ENCODE measurements at places on chromosomes 12 and 14.

DNA sequence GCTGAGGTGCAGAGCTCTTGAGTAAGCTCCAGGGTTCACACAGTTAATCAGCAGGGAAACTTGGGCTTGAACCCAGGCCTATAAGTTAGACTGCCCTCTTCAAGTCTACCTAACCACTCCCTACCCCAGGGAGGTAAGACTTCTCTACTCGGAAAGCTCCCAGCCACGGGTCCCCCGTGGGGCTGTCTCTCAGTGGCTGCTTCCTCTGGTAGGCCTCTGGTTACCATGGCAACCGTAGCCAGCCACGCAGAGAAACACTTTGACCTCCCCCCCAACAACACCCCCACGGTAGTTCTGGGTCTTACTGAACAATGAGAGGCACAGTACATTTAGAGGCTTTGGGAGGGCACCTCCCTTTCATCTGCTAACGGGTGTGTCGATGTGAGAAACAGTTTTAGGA lies 245.2 kb downstream of the AACS start:
- DNase-seq, result no peak

DNA sequence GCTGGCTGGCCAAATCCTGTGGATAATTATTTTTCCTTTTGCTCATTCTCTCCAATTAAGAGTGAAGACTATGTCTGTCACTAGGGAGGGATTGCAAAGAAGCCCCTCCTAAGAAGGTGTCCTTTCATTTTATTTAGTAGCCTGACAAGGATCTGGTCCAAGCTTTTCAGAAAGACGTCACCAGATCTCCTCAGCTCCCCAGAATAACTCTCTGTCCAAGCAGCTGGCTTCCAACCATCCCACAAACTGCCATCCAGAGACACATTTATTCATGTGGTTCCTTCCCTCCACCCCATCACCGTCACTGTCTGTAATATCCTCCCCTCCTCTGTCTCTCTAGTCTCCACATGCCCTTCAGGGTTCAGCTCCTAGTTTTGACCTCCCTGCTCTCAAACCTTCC lies 69.9 kb downstream of the PPM1H start:
- no peak for DNase-seq

GRCh38 chr12:14775636-14775980 lies 27.7 kb downstream of the WBP11 start:
- peak; percentile 42 for DNase-seq

DNA sequence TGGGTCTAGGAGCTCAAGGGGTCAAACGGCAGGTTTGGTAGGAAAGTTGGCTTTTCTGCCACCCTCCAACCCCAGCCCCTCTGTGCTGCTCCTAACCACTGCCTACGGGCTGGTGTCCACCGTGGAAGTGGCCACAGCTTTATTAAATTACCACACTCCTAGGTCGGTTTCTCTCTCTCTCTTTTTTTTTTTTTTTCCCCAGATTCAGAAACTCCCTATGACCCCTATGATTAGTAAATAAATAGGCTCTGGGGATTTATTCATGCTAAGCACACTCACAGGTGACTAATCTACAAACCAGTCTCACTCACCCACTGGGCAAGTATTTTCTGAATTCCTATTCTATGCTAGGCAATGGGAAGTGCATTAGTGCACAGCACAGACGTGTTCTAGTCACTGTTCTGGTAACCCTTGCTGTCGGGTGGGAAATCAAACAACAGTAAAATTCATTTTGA lies 8.7 kb upstream of the DDX47 start:
- DNase-seq, result peak; percentile 95

DNA sequence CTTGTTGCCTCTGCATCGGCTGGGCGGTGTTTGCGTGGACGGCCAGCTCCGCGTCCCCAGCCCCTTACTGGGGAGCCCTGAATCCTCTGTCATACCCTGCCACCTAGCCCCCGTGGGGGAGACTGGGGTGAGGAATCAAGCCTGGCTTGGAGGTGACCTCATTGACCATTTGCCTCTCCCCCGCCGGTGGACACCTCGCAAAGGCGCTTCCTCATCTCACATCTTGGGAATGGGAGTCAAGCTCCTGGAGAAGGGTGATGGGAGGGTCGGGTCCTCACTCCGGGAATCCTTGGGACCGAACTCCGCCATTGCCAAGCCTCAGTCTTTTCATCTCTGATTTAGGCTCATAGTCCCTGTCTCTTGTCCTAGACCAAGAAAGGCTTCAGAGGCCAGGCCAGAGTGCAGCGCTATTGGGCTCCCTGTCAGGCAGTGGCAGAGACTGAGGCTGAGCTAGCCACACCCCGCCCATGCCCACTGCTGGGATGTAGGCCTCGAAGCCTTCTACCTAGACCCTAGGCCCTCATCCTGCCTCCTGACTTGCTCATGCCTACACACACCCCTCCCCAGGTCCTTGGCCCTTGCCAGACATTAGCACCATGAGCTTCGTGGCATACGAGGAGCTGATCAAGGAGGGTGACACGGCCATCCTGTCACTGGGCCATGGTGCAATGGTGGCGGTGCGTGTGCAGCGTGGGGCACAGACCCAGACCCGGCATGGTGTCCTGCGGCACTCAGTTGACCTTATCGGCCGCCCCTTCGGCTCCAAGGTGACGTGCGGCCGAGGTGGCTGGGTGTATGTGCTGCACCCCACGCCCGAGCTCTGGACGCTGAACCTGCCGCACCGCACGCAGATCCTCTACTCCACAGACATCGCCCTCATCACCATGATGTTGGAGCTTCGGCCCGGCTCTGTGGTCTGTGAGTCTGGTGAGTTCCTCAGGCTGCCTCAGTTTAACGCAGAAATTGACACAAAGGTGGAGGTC lies 678 bp downstream of the TRMT61A start:
- DNase-seq, result peak; percentile 42

- no peak for DNase-seq
These were observed 531.4 kb upstream of the LMO3 start for GRCh38 chr12:17137396-17137795.

- no peak for DNase-seq
These were observed 39.9 kb downstream of the TMEM132D start for GRCh38 chr12:129863938-129864337.

DNA sequence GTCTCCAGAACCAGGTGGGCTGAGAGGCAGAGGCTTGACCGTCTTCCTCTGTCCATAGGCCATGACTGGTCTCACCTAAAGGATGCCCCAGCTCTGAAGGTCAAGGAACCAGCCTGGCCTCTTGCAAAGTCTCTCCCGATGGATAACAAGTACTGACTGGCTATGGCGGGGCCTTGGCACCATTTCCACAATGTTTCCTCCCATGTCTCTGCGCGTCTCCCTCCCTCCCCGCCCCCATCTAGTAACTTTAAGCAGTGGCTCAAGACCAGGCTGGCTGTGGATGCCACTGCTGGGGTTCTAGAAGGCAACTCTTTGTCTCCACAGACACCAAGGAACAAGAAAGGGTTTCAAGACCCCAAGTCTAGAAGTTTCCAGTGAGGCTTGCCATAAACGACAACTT lies 275.5 kb downstream of the DPF3 start:
- DNase-seq, result no peak

- no peak for DNase-seq
These were observed 46.0 kb upstream of the GNPNAT1 start for GRCh38 chr14:52837451-52837850.

- no peak for DNase-seq
These were observed 50.1 kb downstream of the CCDC88C start for GRCh38 chr14:91367173-91368171.

DNA sequence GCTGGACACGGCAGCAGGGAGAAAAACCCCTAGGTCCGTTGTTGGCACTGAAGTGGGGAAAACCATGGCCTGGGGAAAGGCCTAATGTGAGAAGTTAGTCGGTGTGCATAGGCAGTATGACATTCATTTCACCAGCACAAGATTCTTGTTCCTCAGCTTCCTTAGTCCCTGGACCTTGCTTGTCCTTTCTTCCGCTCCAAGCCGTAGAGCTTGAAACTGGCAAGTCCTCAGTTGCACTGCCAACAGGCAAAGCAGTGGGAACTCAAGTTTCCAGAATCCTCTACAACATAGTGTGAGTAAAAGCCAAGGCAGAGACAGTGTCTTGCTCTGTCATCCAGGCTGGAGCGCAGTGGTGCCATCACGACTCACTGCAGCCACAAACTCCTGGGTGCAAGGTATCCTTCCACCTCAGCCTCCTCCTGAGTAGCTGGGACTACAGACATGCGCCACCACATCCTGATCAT lies 138.5 kb upstream of the AMIGO2 start:
- DNase-seq, result no peak

DNA sequence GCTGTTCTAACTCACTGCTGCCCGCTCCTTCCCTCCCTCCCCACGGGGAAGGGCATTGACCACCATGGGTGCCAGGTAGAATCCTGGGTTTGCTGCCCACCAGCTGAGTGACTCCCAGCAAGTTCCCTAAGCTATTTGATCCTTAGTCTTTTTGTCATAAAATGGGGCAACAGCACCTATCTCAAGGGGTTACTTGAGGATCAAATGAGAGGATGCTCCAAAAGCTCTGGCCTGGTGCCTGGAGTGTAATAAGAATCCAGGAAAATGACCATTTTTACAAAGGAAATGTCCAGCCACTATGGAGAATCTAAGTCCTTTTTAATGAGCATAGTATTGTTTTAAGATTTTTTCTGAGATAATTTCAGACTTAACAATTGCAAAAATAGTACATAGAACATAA lies 61.4 kb upstream of the CMKLR1 start:
- no peak for DNase-seq

- no peak for DNase-seq
These were observed 57.5 kb upstream of the C14orf180 start for GRCh38 chr14:104521816-104522745.

- peak; percentile 46 for DNase-seq
These were observed 574 bp upstream of the FANCM start for GRCh38 chr14:45135156-45135555.

GRCh38 chr14:88975043-88975830 lies 150.8 kb downstream of the TTC8 start:
- no peak for DNase-seq

DNA sequence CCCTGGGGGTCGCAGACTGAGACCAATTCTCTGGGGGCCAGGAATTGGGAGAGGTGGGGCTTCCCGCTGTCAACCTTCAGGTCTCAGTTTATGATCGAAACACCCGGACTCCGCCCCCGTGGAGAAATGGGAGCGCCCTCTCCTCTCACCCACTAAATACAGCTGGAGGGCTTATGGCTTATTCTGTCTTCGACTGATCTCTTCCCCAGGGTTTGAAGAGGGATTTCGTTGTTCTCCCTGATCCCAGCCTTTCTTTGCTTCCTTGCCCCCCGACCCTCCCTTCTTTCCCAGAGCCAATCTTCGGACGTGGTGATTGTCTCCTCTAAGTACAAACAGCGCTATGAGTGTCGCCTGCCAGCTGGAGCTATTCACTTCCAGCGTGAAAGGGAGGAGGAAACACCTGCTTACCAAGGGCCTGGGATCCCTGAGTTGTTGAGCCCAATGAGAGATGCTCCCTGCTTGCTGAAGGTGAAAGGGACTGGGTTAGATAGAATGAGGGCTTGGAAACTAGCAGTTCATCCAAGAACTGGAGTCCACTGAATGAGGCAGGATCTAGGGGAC lies 607 bp downstream of the OS9 start:
- DNase-seq, result peak; percentile 75

- DNase-seq, result no peak
These were observed 29.7 kb upstream of the FKBP4 start for GRCh38 chr12:2765052-2765451.

GRCh38 chr14:103762541-103762940 lies 46.9 kb downstream of the ZFYVE21 start:
- no peak for DNase-seq

DNA sequence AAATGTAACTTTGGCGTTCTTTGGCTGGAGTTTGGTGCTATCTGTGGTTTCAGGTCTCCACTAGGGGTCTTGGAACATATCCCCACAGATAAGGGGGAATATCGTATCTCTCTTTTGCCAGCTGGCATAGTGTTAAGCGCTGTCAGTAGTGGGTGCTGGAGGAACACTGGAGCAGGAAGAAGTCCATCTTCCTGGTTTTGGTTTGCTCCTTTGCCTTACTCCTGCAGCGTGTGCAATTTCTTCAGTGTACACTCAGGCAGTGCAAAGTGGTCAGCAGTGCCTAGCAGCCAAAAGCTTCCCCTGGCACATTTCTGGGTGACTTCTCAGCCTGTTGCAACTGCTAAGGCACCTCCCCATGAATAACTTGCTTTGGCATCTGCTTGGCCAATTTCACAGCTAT lies 11.7 kb upstream of the RIPK3 start:
- no peak for DNase-seq

DNA sequence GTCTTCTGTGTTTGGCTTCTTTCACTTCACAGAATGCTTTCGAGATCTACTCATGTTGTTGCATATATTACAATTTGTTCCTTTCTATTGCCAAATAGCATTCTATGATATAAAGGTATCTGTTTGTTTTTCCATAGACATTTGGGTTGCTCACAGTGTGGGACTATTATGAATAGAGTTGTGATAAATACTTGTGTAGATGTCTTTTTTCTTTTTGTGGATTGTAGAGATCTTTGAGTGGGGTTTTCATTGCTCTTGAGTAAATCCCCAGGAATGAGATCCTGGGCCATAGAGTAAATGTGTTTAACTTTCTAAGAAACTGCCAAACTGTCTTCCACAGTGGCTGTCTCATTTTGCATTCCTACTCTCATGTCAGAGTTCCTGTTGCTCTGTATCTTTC lies 24.9 kb upstream of the CEBPE start:
- no peak for DNase-seq

- no peak for DNase-seq
These were observed 10.1 kb downstream of the RITA1 start for GRCh38 chr12:113195598-113195997.

- no peak for DNase-seq
These were observed 12.7 kb downstream of the M6PR start for GRCh38 chr12:8936735-8937134.

DNA sequence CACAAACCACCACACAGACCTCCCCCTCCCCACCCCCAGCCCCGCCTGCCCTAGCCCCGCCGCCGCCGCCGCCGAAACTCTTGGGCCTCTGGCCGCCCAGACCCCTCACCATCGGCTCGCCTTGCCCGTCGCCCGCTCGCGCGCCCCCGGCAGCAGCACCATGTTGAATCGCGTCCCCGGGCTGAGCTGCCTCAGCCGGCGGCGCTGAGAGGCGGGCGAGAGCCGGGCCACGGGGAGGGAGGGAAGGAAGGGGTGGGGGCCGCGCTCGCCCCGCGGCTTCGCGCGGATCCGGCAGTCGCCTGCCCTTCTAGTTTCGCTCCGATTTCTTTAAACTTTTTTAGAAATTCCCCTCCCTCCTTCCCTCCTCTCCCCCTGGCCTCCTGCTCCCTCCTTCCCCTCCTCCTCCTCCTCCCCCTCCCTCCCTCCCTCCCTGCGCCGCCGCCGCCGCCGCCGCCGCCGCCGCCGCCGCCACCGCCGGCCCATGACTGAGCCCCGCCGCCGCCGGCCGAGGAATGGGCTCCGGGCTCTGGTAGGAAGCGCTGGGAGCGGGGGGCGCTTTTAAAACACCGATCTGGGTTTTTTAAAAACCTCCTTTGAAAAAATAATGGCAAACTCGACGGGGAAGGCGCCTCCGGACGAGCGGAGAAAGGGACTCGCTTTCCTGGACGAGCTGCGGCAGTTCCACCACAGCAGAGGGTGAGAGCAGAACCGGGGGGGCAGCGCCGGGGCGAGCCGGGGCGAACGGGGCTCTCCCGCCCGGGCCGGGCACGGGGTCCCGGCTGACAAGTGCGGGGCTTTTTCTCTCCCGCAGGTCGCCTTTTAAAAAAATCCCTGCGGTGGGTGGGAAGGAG lies at the start of gene ARID2:
TSS of gene ARID2 (plus strand) at position 474 of the 851 bp plus-strand sequence. CDS start at position 605, 131 bp downstream.
- DNase-seq, result peak; percentile 94

Measured in DMS53 (cell line).